ENCODE measurements at places on chromosomes 5 and 9. TPM values are rescaled to one million over a fixed set of nuclear protein-coding genes. Genes with fewer than 3 reads are reported as not detected.

Gene BASP1
- total RNA-seq = 190 TPM

Gene CD74
- 4,973 TPM for total RNA-seq

Gene SPATA31D4
- not detected for total RNA-seq

Gene PCA3
- not detected for total RNA-seq

Gene CD274
- 23.5 TPM for total RNA-seq

Gene SH3TC2
- total RNA-seq = not detected

Gene PPWD1
- total RNA-seq = 28.6 TPM

Gene PCDHA13
- total RNA-seq = not detected

Gene PRUNE2
- total RNA-seq = 0.61 TPM

Gene DHFR
- total RNA-seq = 64.9 TPM

Gene C9
- total RNA-seq = 0.13 TPM

Gene PLPP7
- total RNA-seq = 0.72 TPM

Gene MSMP
- total RNA-seq = 1.1 TPM

Gene MVB12B
- 0.08 TPM for total RNA-seq

Gene IL11RA
- 4.8 TPM for total RNA-seq

Gene FUT7
- total RNA-seq = 0.16 TPM

Gene HCN1
- not detected for total RNA-seq

Gene PAPPA
- total RNA-seq = 0.03 TPM

Gene LCN1
- total RNA-seq = not detected

Gene AK6
- total RNA-seq = 50.7 TPM

Gene SOX30
- total RNA-seq = 0.11 TPM

Gene NEK6
- total RNA-seq = 136 TPM

Gene CDH9
- not detected for total RNA-seq

Gene ZDHHC11B
- not detected for total RNA-seq

Gene CA9
- total RNA-seq = 4.0 TPM

Gene FABP6
- total RNA-seq = 1.9 TPM

Gene LCN6
- not detected for total RNA-seq

Gene TAF11L10
- total RNA-seq = not detected

Gene SV2C
- total RNA-seq = 1.1 TPM

Gene GABRA6
- not detected for total RNA-seq

Gene IDNK
- 7.0 TPM for total RNA-seq

Gene PCDHB6
- total RNA-seq = not detected

Gene ST8SIA4
- 29.4 TPM for total RNA-seq

Gene IER5L
- total RNA-seq = 1.2 TPM

Gene IFNA21
- total RNA-seq = not detected

Gene TNPO1
- total RNA-seq = 95.7 TPM

Gene PCDHGB4
- total RNA-seq = 0.08 TPM

Gene TMEM252
- not detected for total RNA-seq

Gene MARCOL
- not detected for total RNA-seq

Gene ZNG1C
- 43.6 TPM for total RNA-seq

Gene SLC4A9
- total RNA-seq = 0.05 TPM

Measured in GM12878 (cell line).